ENCODE measurements at places on chromosomes 5 and 9.

- DNase-seq: no peak
Measured at GRCh38 chr5:164303646-164304215, 798.3 kb downstream of the MAT2B start.

DNA sequence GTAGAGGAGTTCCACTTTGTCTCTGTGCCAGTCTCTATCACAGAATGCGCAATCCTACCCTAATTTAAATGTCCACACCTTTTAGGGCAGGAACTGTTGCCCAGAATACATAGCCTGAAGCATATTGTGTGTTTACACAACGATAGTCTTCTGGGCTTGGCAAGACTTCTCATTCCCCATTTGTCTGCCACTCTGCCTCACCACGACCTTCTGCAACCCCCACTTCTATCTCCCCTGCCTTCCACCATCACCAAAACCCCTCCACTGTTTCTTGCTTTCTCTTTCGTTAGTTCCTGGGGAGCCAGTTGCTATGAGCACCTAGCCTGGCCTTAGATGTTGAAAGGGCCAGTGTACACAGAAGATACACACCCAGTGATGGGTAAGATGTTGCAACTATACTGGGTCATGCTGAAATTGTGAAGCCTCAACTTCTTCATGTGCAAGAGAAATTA is 883 bp upstream of the RNF145 start:
- DNase-seq: no peak

DNA sequence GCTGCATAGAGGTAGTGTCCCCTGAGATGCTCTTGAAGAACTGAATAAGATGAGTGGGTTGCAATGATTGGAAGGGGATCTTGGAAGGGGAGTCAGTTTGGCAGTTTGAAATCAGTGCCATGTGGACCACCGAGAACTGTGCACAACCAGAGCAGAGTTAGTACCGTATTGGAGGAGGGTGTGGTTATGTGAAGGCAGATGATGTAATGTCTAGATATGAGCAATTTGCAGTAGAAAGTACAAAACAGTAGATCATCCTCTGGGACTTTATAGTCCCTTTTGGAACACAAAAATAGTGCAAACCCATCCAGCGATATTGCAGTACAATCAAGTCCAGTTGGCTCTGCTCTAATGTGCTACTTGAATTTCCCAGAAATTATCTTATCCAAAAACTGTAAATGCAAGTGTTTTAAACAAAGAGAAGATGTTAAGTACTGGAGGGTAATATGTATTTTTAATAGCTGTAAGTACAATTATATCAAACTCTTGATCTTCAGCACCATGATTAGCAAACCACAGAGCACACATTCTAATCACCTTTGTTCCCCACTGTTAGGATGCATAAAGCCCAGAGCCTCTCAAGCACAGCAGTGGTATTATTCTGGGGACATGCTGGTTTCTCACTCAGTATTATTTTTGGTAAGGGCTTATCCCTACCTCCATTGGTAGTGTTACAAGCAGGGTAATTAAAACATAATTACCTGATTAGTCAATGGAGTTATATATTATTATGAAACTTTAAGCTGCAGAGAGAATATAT is 41.5 kb downstream of the MEGF10 start:
- no peak for DNase-seq

DNA sequence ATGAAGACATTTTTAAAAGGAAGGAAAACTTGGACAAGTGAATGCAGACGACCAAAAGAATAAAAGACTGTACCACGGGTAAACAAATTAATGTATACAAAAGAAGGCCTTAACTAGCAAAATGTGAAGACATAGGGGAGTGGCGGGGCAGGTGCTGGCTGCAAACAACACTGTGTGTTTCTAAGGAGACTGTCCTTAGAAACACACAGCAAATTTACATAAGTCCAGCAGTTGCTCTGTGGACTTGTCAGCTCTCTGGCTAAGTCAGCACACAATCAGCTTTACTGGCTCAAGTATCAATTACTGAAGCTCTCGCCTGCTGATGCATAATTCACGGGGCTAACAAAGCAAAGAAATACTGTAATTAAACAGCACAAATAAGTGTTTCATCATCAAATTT is 24.8 kb downstream of the PTBP3 start:
- no peak for DNase-seq

DNA sequence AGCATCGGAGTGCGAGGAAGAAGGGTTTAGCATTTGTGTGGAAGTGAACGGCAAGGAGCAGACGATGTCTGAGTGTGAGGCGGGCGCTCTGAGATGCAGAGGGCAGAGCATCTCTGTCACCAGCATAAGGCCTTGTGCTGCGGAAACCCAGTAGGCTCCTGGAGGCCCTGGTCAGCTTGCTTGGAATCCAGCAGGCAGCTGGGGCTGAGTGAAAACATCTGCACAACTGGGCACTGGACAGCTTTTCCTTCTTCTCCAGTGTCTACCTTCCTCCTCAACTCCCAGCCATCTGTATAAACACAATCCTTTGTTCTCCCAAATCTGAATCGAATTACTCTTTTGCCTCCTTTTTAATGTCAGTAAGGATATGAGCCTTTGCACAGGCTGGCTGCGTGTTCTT is 72.1 kb downstream of the C7 start:
- no peak for DNase-seq

GRCh38 chr5:150402901-150403342 is 9.8 kb downstream of the CD74 start:
- no peak for DNase-seq
